ELF-1 (cell line): ENCODE measurements at places on chromosomes 12 and 14.
A peak's percentile ranks its signal among the peaks of the same experiment; 100 is the strongest.

DNA sequence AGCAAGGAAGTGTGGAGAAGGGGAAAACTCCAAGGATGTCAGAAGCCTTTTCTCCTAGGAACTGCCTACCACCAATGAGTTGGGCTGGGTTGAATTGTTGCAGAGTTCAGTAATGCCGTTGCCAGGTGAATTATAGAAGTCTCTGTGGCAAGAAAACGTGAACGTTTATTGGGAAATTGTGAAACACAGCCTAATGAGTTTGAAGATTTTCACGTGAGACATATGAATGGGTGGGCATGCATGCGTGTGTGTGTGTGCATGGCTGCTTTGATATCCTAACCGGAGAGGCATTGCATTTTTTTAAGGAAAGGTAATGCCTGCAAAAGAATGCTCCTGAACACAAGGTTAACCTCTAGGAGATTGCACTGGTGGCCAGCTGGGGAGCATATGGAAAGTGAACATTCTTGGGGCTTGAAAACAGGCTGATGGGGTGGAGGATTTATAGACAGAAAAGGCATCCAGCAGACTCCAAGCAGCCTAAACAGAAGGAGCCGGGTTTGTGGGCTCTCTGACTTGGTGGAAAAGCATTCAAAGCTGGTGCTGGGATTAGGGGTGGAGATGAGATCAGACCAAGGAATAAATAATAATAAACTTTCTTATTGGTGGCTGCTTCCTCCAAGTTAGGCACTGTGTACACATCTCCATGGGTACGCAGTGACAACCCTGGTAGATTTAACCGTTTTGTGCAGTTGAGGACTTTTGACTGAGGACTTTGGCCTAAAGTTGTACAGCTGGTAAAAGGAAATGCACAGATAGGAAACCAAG lies 67.8 kb downstream of the NTF3 start:
- DNase-seq: no peak

- DNase-seq: no peak
These were observed 2.0 kb downstream of the YBX3 start for GRCh38 chr12:10720974-10721650.

DNA sequence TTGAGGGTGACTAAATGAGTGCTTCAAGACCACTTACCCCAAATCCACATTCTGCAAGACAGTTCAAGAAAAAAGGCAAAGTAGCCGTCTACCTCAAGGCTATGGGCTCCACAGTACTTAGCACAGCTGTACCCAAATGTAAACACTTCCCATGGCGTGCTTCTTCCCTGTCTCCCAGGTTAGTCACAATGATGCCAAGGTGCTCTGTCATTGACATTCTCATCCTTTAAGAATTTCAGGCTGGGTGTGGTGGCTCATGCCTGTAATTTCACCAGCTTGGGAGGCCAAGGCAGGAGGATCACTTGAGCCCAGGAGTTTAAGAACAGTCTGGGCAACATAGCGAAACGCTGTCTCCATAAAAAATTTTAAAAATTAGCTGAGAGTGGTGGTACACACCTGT lies 51.2 kb upstream of the CERS5 start:
- no peak for DNase-seq

DNA sequence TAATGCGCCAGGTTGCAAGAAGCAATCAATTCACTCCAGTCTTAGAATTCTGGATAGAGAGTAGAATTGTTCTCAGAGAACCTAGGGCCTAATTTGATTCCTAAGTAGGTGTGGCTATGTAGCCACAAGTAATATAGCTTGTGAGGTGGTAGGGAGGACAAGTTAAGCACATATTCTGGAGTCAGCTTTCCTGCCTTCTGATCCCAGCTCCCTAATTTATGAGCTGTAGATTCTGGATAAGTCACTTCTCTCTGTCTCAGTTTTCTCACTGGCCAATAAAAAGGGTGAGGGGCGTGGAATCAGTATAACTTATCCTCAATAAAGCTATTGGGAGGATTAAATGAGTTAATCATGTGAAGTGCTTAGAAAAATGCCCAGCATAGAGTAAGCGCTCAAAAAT lies 3.0 kb upstream of the SNW1 start:
- no peak for DNase-seq

GRCh38 chr14:102092806-102093205 lies 6.0 kb upstream of the HSP90AA1 start:
- no peak for DNase-seq

DNA sequence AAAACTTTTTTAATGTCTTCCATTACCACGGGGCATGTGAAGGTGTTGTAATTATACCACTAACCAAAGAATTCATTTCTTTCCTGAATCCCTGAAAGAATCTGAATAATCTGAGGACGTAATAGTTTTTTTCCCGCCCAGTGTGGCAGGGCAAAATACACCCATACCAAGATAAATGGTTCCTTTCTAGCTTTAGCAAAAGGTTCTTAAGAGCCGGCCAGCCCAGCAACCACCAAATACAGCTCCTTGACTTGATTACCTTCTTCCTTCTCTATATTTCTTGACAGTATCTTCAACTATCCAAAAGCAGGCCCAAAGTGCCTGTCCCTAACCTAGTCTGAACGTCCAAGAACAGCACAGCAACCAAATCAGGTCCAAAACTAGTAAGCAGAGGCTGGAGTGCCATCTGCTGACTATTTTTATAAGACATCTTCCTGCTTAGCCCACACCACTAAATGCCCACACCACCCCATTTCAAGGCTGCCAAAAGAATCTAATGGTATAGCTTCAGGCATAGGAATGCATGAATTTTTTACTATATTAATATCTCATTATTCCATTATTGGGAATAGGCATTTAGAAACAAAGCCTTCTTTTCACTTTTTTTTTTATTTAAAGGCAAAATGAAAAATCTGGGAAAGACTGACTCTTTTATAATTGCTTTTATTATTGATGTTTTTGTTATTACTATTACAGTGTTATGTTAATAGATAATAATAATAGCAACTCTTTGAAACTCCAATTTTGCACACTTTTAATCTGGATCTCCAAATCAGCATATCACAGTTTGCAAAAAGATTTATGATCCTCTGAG lies 524.4 kb downstream of the MED13L start:
- peak; percentile 79 for DNase-seq
